Activated T-helper 1 cell treated with anti-CD3 and anti-CD28 coated beads, Interleukin-2, amount 50 U/mL, for 16 hours (primary cell): ENCODE measurements at places on chromosomes 5 and 9.

DNA sequence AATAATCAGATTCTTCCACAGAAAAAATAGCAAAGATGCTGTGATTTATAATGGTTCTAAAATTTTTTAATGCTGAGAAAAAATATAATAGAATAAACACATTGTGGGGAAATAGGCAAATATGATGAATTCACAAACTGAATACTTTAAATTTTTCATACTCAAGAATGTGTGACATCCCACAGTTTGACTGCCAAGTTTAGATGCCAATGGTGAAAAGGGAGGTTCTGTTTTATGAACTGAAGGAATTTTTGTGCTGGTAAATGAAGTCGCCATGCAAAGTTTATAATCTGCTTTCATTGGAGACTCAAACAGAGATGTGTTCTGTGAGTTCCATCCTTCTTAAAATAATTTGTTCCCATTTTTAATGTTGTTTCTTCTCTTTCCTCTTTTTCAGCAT is 367.5 kb upstream of the ADAMTS16 start:
- no peak for DNase-seq

DNA sequence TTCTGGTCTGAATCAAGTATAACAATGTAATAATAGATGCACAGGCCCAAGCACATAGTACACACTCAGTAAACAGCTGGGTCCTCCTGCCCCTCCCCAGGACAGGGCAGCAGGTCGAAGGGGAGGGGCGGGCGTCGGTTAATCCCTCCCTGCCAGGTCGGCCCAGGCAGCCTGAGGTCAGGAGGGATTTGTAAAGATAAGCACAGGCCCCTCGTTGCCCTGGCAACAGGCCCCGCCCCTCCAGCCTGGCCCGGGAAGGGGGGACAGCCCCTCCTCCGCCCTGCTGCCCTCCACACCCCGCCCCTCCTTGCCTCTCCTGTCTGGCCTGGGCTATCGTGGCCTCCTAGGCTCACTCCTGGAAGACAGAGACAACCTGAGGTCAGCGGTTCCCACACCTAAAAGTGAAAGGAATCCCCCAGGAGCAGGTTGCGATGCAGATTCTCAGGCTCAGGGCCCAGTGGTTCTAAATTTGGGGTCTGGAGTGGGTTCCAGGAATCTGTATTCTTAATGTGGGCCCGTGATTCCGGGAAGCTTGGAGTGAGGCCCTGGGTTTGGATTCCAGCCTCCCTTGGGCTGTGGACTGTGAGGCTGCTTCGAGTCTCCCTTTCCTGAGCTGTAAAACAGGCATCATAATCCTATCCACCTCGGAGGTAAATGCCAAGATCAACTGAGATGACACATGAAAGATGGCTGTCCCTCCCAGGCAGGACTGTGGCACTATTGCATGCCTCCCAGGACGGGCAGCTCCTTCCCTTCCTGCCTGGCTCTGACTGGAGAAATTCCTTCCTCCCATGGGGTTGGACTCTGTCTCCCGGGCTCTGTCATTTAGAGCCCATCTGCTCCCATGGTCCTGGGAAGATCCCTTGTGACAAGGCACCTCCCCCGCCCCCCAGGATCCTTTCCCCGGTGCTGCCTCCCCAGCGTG is 4.4 kb downstream of the CRB2 start:
- no peak for DNase-seq

DNA sequence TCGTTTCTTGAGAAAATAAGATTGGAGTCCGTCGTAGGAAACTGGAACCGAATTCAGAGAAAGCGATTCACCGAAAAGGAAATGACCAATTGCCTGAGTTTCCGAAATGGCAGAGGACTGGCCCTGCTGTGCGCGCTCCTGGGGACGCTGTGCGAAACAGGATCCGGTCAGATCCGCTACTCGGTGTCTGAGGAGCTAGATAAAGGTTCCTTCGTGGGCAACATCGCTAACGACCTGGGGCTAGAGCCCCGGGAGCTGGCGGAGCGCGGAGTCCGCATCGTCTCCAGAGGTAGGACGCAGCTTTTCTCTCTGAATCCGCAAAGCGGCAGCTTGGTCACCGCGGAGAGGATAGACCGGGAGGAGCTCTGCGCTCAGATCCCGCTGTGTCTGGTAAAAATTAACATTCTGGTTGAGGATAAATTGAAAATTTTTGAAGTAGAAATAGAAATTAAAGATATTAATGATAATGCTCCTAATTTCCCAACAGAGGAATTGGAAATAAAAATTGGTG is 379 bp downstream of the PCDHGA3 start:
- no peak for DNase-seq

GRCh38 chr5:16784088-16784487 is 152.0 kb downstream of the MYO10 start:
- DNase-seq: no peak

GRCh38 chr9:18437315-18438201 is 36.4 kb upstream of the ADAMTSL1 start:
- no peak for DNase-seq

- no peak for DNase-seq
Observed at GRCh38 chr9:2154731-2155130, 139.6 kb downstream of the SMARCA2 start.

- DNase-seq: no peak
Observed at GRCh38 chr5:15384176-15384575, 115.8 kb upstream of the FBXL7 start.

GRCh38 chr5:167871091-167871490 is 420.4 kb upstream of the WWC1 start:
- DNase-seq: no peak

DNA sequence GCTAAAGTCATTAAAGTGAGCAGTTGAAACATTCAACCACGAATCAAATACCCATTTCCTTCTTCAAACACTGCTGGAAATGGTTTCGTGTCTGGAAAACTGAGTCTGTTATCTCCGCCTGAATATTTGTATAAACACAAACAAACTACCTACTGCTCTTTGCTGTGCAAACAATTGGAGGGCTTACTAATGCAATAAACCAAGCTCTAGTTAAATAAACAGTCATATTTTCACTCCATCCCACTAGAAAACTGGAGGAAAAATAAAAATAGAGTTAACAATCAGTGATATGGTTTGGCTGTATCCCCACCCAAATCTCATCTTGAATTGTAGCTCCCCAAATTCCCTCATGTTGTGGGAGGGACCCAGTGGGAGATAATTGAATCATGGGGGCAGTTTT is 397.6 kb downstream of the RASEF start:
- no peak for DNase-seq

- no peak for DNase-seq
Observed at GRCh38 chr9:19620326-19620725, 168.5 kb downstream of the SLC24A2 start.

DNA sequence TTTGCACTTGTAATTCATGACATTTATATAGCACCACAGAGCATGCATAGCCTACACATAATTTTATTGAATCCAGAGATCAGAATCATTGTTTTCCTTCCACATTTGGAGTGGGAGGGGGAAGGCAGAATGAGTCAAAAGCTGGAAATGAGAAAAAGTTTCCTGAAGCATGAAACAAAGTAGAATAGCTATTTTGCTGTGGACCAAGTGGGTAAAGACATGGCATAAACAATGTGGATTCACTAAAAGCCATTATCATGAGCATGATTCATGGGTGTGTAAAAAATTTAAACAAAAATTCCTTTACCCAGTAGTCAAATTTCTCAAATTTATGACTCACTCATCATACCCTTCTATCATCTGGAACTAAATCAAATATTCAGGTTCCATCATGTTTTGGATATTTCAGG is 97.9 kb downstream of the YIPF5 start:
- DNase-seq: no peak

DNA sequence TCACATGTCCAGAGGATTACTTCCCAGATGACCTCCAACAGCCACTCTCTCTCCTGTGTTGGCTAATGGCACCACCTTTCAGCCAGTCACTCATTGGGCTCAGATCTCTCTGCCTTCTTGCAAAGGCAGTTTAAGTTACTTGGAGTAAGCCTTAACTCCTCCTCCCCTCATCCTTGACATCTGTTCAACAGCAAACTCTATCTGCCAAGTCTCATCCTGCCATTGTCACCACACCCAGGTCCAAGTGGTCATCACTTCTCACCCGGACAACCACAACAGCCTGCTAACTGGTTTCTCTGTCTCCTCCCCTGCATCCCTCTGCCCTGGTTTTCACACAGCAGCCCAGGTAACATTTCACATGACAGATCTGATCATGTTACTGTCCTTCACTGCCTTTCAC is 58.5 kb downstream of the DCP2 start:
- DNase-seq: no peak

DNA sequence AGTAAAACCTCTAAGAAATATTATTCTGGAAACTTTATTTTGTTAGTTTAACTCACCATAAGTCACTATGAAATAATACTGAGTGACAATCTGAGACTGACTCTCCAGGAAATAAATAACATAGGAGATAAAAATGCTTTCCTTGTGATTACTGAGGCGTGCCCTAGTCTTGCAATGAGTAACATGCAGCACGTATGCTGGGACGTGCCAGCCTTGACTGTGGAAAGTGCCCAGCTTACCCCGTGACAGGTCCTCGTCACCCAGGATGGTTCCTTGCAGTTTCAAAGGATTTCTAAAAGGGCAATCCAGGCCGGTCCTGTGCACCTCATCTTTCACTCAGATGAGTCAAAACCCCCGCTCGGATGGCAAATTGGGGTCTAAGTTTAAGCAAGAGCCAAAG is 720.8 kb upstream of the ADAMTS16 start:
- no peak for DNase-seq

DNA sequence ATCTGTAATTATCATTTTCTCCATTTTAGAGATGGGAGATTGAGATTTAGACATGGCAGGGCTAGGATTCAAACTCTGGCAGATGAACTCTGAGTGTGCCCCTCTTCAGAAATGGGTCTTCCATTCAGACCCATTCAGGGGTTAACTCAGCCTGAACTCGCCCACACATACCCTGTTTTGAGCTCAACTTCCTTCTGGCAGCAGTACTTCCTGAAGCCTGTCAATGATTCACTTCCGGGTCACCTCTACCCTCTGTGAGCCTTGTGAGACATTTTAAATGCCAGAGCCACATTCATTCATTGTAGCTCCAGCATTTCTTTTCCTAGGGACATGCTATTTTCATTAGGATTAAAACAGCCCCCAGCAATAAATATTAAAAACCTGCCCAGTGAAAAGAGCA is 209.3 kb upstream of the SLC24A2 start:
- DNase-seq: no peak
